ENCODE measurements at places on chromosomes 13 and 19.

- DNase-seq: peak; percentile 88
These were observed 53.6 kb downstream of the ZAR1L start for GRCh38 chr13:32261567-32261966.

- no peak for DNase-seq
These were observed 1.9 kb downstream of the PRX start for GRCh38 chr19:40411125-40411842.

- DNase-seq: no peak
These were observed 63.9 kb downstream of the SLC10A2 start for GRCh38 chr13:103002279-103002678.

DNA sequence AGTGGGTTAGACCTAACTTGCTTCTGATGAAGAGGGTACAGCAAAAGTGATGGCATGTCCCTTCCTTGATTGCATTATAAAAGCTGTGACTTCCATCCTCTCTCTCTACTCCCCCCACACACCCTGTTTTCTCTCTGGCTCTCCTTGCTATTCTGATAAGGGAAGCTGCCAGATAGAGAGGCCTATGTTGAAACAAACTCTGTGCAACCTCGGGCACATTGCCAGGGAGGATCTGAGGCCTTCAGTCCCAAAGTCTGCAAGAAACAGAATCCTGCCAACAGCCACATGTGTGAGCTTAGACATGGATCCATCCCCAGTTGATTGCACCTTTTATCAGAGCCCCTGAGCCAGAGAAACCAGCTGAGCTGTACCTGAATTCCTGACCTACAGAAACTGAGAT, 44.8 kb upstream of the ARGLU1 start:
- DNase-seq: peak; percentile 81

DNA sequence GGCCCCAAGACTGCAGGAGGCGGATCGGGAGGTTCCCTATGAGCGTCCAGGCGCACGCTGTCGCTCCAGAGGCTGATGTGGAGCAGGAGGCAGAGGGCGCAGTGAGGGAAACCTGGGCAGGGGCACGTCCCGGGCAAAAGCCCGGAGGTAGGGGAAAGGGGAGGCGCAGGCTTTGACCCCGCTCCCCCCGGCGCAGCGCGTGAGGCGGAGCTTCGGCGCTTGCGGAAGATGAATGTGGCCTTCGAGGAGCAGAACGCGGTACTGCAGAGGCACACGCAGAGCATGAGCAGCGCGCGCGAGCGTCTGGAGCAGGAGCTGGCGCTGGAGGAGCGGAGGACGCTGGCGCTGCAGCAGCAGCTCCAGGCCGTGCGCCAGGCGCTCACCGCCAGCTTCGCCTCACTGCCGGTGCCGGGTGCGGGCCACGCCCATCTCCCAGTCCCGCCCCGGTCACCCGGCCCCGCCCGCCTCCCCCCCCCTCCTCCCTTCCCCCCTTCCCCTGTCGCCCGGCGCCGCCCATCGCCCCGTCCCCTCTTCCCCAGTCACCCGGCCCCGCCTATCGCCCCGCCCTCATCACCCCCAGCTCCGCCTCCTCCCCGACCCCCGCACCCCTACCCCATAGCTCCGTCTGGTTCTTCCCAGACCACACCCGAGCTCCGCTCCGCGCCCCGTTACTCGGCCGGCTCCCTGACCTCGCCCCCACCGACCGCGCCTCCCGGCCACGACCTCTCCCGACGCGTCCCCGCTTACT, 4.1 kb downstream of the HMG20B start:
- DNase-seq: peak; percentile 62

DNA sequence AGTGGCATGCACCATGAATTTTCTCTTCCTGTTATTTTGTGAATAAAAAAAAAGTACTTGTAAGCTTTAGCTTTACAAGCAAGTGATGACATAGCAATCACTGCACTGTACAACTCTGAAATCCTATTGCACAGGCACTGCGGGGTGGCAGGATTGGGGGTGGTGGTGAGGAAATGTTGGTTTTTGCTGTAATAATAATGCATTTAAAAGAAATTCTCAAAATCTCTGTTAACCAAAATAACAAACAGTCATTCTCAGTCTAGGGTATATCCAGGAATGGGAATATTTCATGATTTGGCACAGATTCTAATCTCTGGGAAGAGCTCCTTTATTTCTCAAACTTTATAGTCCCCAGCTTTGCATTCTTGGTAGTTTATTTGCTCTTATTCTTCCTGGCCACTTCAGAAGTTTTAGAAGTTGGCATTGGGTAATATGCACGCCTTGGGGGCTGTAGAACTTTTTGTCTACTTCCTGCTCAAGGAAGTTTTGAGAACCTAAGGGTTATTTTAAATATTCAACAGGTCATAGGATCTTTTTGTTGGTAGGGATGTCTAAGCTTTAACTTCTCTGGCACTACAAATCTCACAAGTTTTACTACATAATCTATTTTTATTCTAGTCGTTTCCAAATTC, 353.0 kb upstream of the KLF12 start:
- DNase-seq: no peak

DNA sequence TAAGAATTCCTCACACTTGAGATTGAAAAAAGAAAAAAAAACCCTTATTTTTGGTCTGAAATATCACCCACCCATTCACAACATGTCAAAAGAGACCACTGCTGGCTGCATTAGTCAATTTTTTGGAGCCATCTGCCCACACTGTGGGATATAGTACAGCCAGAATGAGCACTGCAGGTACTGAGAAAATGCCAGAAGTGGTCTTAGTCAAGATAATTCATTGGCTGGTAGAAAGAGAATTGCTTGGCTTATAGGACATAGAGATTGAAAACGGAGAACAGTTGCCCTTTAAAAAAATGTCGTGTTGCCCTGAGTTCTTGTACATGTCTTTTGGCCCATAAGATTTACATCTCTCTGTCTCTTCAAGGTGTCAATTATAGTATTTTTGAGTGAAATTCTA, 1899.5 kb downstream of the OLFM4 start:
- DNase-seq: no peak

DNA sequence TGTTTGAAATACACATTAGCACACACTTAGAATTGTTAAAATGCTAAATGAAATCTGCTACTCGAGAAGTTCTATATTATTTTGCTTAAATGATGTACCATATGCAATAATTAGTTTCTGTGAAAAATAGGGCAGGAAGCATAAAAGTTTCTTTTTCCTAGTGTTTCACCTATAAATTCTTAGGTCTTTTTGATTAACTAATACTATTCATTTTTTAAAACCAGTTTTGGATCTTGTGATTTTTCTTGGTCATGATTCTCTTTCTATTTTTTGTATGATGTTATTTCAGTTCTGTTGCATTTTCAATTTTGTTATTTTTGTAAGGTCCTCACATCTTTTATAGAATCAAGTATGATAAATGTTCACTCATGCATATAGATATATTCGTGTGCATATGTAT, 66.1 kb downstream of the URI1 start:
- DNase-seq: no peak

GRCh38 chr13:27353166-27353583, 71.2 kb upstream of the GTF3A start:
- DNase-seq: no peak

GRCh38 chr19:18373892-18374629, 11.9 kb upstream of the GDF15 start:
- DNase-seq: peak; percentile 93

DNA sequence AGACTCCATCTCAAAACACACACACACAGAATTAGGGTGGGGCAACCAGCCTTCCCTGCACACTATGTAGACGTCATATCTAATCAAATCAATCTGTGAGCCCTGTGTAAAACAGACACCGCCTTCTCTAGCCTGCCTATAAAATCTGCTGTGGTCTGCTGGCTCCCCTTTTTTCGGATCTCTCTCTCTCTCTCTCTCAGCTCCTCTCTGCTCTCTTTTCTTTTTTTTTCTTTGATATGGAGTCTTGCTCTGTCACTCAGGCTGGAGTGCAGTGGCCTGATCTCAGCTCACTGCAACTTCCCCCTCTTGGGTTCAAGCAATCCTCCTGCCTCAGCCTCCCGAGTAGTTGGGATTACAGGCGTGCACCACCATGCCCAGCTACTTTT, 11.8 kb upstream of the CD70 start:
- no peak for DNase-seq

DNA sequence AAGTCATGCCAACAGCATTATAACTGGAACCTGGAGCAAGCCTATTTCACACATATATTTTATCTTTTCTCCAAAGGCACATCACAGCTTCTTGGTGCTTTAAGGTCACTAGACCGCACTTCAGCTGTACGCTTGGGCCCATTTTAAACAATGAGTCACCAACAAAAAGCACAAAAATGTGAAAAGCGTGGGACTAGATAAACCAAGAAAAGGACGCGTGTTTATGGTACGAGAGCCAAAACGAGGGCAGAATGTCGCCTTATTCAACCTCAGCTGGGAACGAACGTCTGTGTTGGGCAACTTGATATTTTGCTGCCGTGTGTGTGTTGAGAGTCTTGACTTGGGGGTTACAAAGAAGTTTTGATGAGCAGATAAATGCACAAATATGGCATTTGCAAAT, 9.2 kb upstream of the EHD2 start:
- DNase-seq: no peak

GRCh38 chr13:44819772-44820171, 169.5 kb downstream of the NUFIP1 start:
- no peak for DNase-seq

DNA sequence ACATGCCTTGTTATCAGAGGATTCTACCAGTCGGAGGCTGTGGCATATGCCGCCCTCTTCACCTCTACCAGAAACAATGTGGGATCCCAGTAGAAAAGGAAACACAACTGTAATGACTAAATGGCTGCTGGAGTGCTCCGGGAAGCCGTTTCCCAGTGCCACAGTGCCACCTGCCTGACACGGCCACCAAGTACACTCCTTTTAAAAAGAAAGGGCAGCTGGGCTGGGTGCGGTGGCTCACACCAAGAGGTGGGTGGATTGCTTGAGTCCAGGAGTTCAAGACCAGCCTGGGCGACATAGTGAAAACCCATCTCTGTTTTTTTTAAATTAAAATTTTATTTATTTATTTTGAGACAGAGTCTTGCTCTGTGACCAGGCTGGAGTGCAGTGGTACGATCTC, 67.3 kb downstream of the TRPM4 start:
- DNase-seq: no peak

DNA sequence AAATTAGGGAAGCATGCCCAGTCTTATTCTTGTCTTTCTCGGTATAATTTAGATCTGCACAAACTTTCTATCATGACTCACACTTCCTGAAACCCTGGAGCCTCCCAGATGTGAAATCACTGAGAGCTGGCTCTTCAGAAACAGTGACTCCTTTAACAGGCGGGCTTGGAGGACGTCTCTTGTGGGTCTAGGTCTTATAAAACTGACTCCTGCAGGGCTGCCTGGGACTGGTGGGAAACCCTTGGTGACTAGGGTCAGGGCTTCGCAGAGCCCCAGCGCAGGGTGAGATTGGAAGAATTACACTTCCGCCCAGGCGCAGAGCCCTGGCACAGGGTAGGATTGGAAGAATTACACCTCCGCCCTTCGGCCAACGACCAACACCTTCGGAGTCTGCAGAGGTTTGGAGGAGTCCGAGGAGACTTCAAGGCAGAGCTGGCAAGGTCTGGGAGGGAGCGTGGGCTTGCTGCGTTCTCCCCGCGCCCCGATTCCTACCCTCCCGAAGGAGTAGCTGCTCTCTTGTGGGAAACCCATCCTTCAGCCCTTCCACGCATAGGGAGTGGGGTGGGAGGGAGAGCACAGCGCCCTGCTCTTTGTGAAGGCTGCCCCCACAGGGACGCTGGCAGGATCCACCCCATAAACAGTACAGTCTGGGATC, 43.4 kb upstream of the MAP3K10 start:
- DNase-seq: no peak

DNA sequence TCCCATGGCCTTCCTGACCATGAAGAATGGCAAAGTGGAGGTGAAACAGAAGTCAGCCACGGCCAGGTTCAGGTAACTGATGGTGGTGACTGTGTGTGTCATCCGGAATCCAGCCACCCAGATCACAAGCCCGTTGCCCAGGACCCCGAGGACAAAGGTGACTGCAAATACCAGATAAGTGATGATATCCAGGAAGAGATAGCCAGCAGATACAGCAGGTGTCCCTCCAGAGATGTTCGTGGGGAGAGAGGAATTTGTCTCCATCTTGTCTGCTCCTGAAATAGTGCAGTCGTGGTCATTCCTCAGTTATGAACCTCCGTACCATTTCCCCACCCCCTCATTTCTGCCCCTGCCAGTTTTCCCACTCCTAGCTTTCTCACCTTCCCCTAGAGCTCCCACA, 4.9 kb downstream of the FPR1 start:
- DNase-seq: no peak

- no peak for DNase-seq
These were observed 99.9 kb downstream of the COL4A2 start for GRCh38 chr13:110407021-110407420.

DNA sequence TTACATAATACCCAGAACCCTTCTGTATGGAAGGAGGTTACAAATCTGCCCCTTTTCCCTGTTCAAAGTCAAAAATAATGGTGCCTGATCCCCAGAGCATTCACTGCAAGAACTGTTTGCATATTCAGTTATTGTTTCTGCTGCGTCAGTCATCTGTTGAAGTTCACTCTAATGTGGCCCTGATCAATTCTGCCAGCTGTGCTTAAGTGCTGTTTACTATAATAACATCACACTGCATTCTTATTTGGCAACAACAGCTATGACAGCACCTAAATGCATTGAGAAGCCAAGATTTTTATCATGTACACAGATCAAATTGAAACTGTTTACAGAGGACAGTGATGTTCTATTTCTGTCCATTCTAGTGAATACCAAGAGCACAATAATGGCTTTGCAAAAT, 115.9 kb downstream of the DACH1 start:
- DNase-seq: no peak

- peak; percentile 45 for DNase-seq
These were observed 8.6 kb upstream of the HIPK4 start for GRCh38 chr19:40398417-40399131.

GRCh38 chr19:33332248-33332647, 29.9 kb upstream of the CEBPA start:
- no peak for DNase-seq

DNA sequence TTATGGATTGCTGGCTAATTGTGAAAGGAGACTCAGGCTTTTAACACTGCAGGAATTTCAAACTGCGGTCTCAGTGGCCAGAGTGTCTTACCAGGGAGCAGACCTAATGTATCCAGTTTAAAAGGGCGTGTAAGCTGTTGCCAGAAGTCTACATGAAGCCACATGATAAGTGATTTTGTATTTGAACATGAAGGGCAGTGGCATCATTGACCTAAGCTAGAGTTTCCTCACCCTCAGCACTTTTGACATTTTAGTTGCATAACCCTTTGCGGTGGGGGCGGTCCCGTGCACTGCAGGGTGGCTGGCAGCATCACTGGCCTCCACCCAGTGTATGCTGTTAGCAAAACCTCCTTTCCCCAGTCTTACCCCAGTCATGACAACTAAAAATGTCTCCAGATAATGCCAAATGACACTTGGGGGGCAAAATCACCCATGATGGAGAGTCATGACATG, 23.7 kb upstream of the GPR18 start:
- peak; percentile 23 for DNase-seq

- no peak for DNase-seq
These were observed 202.5 kb downstream of the NUFIP1 start for GRCh38 chr13:44786756-44787155.
